ENCODE measurements at places on chromosomes 16 and 17. TPM values are rescaled to one million over a fixed set of nuclear protein-coding genes. Genes with fewer than 3 reads are reported as not detected.

- H3K27me3 ChIP-seq, result no peaks in the 10 kb centered on the region
- H3K27ac ChIP-seq, result no peak overlapping the region
- DNase-seq, result no peak
- H3K4me1 ChIP-seq, result no peaks in the 10 kb centered on the region
- H3K4me3 ChIP-seq, result no peak overlapping the region
Observed at GRCh38 chr17:69972251-69972650, 102.8 kb upstream of the KCNJ16 start.

The GTF3C1 gene
- total RNA-seq, result 78.4 TPM

The HAS3 gene
- total RNA-seq, result 1.2 TPM

GRCh38 chr16:72978212-72978611, 69.7 kb downstream of the ZFHX3 start:
- no peaks in the 10 kb centered on the region for H3K4me1 ChIP-seq
- H3K4me3 ChIP-seq, result no peak overlapping the region
- no peak for DNase-seq
- H3K36me3 ChIP-seq, result no peaks in the 10 kb centered on the region
- no peak overlapping the region for H3K27ac ChIP-seq
- H3K27me3 ChIP-seq, result no peaks in the 10 kb centered on the region

GRCh38 chr17:41966463-41967140, at the start of gene CNP:
Gene CNP, plus strand, starts transcription at chr17:41966795. Its CDS starts 90 bp downstream, at chr17:41966885.
- peaks cover 27% of the 10 kb centered on the region for H3K4me1 ChIP-seq
- peak within 1 kb of the TSS; percentile 96 for H3K27ac ChIP-seq
- DNase-seq, result peak; percentile 96
- no peaks in the 10 kb centered on the region for H3K27me3 ChIP-seq
- peaks cover 20% of the 10 kb centered on the region for H3K36me3 ChIP-seq

DNA sequence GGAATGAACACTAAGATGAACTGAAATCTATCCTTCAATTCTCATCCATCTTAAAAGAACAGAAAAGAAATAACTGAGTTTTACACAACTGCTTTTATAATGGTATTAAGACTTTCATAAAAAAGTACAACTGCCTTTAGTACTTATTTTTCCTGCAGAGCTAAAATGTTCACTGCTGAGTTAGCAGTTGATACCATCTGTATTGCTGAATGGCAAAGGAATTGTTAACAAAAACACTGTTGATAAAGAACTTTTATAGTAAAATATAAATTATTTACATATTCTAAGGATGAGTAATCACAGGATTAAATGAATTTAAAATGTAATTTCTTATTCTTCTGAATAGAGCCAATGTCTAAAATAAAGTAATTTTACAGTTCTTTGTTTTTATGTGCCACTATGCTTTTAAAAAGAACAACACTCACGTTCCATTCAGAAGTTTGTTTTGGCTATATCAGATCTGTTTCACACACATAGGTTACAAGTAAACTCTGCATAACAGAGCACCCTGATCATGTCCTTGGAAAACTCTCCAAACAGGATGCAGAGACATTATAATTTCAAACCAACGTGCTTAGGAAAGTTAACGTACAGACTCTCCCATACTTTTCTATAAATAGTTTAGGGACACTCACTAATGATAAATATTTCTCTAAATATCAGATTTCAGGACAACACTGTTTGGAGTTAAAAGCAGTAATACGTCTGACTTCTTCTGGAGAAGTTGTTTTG, 151.1 kb downstream of the ITFG1 start:
- no peaks in the 10 kb centered on the region for H3K27me3 ChIP-seq
- no peak for DNase-seq
- H3K27ac ChIP-seq, result no peak overlapping the region
- no peak overlapping the region for H3K4me3 ChIP-seq

Data from Peyer's patch (tissue), 4 donors.